ENCODE measurements at places on chromosomes 2 and 18. TPM values are rescaled to one million over a fixed set of nuclear protein-coding genes. Genes with fewer than 3 reads are reported as not detected.

DNA sequence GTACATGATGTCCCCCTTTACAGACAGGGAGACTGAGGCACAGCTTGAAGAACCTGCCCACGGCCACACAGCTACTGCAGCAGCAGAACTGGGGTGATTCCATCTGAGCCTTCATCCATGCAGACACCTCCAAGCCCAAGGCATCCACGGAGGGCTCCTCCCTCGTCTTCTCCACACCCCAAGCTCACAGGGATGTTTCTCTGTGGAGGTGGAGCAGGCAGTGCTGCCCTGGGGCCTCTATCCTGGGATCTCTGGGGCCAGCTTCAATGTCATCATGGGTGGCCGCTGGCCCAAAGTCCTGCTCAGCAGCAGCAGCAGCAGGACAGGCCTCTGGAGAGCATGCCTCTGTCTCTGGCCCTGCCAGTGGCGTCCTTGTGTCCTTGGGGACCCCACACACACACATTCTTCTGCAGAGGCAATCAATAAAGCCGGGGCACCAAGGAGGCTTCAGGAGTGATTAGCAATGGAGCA, 31.2 kb downstream of the ADI1 start:
- H3K36me3 ChIP-seq = peaks cover 3% of the 10 kb centered on the region
- H3K27me3 ChIP-seq = no peaks in the 10 kb centered on the region
- DNase-seq = no peak
- no peaks in the 10 kb centered on the region for H3K4me1 ChIP-seq
- no peak overlapping the region for H3K27ac ChIP-seq
- H3K4me3 ChIP-seq = no peak overlapping the region

DNA sequence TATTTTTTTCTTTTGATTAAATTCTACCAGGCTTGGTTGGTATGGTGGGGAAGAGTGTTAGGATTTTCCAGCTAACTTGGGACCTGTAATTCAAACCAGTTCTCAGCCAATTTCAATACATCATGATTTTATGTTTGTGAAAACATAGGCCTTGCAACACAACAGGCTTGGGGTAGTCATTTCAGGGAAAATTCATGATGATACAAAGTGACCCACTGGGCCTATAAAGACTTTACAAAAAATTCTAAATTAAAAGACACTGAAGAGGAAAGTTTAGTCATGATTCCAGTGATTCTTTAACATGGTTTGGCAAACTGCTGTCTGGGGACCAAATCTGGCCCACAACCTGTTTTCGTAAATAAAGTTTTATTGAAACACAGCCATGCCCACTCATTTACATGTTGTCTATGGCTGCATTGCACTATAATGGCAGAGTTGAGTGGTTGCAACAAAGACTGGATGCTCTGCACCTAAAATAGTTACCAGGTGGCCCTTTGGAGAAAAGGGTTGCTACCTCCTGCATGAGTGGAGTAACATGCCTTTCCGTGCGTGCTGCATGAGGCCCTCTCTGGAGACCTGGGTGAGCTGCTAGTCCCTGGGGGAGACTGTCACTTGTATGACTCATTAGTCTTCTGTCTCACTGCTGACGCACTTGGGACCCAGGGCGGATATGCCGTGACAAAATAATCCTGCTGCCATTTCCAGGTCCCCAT, 73.6 kb downstream of the NPAS2 start:
- H3K4me1 ChIP-seq = no peaks in the 10 kb centered on the region
- no peak overlapping the region for H3K4me3 ChIP-seq
- no peaks in the 10 kb centered on the region for H3K27me3 ChIP-seq
- no peak for DNase-seq
- H3K36me3 ChIP-seq = no peaks in the 10 kb centered on the region

DNA sequence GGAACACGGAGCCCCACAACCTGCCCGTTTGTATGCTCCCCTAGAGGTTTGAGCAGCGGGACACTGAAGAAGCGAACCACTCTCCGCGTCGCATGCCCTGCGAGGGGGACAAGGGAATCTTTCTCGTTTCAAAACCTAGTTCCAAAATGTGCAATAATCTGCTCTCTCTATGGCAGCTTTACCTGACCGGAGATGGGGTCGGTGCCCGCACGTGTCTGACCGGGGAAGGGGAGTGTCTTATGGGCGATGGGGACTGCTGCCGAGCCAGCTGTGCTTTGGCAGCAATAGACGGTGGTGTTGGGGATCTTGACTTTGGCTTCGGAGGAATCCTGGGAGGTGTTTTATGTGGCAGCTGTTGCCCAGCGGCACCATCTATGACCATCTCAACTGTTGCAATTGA, 7.9 kb downstream of the TTN start:
- H3K27ac ChIP-seq = no peak overlapping the region
- H3K4me3 ChIP-seq = no peak overlapping the region
- no peaks in the 10 kb centered on the region for H3K36me3 ChIP-seq

- no peaks in the 10 kb centered on the region for H3K36me3 ChIP-seq
- no peak overlapping the region for H3K27ac ChIP-seq
- H3K27me3 ChIP-seq = peaks cover 54% of the 10 kb centered on the region
- DNase-seq = no peak
- no peak overlapping the region for H3K4me3 ChIP-seq
These were observed 2.1 kb downstream of the RPRM start for GRCh38 chr2:153476491-153476815.

DNA sequence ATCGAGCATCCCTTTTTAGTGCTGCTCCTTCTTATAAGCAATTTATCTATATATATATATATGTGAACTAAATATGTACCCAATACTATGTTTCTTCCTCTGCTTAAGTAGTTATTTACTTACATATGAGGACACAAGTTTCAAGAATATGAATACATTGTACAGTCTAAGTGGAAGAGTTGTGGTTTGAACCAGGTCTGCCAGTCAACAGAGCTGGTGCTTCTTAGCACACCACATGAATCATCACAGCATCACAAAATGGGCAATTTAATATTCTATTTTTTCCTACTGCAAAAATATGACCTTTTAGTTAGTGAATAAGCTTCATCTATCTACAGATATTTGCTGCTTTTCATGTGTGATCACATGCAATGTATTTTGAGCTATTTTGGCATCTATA, 64.4 kb upstream of the SPAG16 start:
- no peak overlapping the region for H3K4me3 ChIP-seq
- no peaks in the 10 kb centered on the region for H3K4me1 ChIP-seq
- DNase-seq = no peak
- no peaks in the 10 kb centered on the region for H3K36me3 ChIP-seq
- peaks cover 2% of the 10 kb centered on the region for H3K27me3 ChIP-seq
- no peak overlapping the region for H3K27ac ChIP-seq

- H3K4me3 ChIP-seq = no peak overlapping the region
These were observed 42.5 kb upstream of the ASAP2 start for GRCh38 chr2:9164112-9164608.

GRCh38 chr18:48084858-48085257, 154.4 kb upstream of the SMAD2 start:
- no peak for DNase-seq
- no peak overlapping the region for H3K27ac ChIP-seq
- H3K36me3 ChIP-seq = no peaks in the 10 kb centered on the region
- H3K27me3 ChIP-seq = peaks cover 3% of the 10 kb centered on the region

GRCh38 chr2:34627003-34627402, 1027.9 kb upstream of the FAM98A start:
- H3K27ac ChIP-seq = no peak overlapping the region
- no peak for DNase-seq
- H3K4me1 ChIP-seq = no peaks in the 10 kb centered on the region
- H3K36me3 ChIP-seq = no peaks in the 10 kb centered on the region
- no peak overlapping the region for H3K4me3 ChIP-seq

DNA sequence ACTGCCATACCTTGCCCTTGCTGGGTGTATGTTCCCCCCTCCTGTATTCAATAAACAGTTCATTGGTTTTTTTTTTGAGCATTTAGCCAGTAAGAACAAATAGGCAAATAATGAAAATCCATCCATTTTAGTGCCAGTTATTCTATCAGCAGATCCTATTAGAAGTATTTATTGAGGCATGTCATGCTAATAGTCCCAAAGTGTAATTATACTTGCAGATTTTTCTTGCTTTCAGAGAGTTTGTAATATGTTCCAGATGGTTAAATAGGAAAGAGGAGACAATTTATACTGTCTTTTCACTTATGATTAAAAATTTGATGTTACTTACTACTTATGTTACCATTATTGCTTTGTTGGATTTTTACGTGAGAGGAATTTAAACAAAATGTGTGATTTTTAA, 127.6 kb downstream of the NCOA1 start:
- no peak for DNase-seq
- H3K36me3 ChIP-seq = no peaks in the 10 kb centered on the region
- peaks cover 4% of the 10 kb centered on the region for H3K4me1 ChIP-seq
- no peak overlapping the region for H3K27ac ChIP-seq

The LYPD6B gene
- total RNA-seq = not detected

The RELCH gene
- 32.6 TPM for total RNA-seq

The MIB1 gene
- total RNA-seq = 29.8 TPM

The TMEFF2 gene
- total RNA-seq = not detected

The DCTN1 gene
- total RNA-seq = 83.0 TPM
